ENCODE measurements at places on chromosomes 16 and 17. TPM values are rescaled to one million over a fixed set of nuclear protein-coding genes. Genes with fewer than 3 reads are reported as not detected.

- peak; percentile 76 for DNase-seq
These were observed 831 bp downstream of the RPL13 start for GRCh38 chr16:89561142-89561883.

GRCh38 chr16:64370112-64370511 lies 751.8 kb downstream of the CDH11 start:
- DNase-seq, result no peak

DNA sequence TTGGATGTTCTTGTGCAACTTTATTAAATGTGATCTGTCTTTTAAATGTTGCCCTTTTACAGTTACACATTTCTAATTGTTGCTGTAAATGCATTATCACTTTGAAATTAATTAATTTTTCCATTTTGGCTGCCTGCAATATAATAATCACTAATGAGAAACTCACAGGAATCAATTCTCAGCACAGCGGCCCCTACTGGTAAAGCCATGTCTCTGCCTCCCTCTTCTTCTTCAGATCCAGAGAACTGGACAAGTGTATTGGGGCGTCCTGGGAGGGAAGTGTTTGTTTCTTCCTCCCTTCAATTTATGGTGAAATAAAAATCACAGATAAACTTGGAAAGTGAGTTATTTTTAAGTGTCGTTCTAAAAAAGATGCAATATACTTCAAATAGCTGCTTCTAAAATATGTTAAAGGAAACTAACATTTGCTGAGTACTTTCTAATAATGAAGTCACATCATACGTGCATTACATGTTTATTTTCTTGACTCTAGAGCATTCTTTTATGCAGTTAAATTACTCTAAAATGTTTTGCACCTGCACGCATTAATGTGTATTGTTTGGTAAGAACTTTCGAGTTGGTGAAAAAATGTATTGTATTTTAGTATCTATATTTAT lies 338.0 kb downstream of the WWOX start:
- no peak for DNase-seq

DNA sequence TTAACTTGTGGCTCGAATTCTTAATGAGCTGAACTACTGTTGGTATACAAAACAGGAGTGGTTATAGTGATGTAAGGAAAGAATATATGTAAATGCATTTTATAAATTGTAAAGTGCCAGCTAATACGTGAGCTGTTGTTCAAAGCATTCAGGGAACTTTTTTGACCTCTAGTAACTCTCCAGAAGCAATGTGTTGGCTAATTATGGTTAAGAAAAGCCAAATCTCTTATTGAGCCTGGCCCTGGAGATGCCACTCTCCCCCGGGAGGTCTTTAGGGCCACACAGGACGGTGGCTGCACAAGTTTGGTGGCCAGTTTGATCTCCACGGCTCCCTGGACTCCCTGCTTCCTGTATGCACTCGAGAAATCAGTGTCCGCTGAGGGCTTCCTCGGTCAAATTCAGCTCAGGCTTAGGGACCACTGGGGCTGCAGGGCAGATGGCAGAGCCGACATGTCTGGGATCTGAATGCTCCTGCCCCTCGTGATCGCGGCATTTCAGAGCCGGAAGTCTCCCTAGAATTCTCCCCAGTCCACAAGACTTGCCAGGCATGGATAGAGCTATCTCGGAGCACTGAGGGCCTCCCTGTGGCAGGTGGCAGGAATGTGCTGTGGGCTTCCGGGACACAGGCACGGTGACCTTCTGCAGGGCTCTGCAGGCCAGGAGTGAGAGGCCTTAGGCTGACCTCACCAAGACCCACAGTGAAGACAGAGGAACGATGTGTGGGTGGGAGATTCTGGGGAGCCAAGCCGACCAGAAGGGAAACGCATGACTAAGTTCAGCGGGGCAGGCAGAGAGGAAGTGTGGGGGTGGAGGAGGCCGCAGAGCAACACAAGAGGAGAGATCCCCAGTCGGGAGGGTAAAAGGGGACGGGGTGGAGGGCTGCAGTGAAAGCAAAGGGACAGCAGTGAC lies 18.6 kb upstream of the PITPNM3 start:
- peak; percentile 32 for DNase-seq

DNA sequence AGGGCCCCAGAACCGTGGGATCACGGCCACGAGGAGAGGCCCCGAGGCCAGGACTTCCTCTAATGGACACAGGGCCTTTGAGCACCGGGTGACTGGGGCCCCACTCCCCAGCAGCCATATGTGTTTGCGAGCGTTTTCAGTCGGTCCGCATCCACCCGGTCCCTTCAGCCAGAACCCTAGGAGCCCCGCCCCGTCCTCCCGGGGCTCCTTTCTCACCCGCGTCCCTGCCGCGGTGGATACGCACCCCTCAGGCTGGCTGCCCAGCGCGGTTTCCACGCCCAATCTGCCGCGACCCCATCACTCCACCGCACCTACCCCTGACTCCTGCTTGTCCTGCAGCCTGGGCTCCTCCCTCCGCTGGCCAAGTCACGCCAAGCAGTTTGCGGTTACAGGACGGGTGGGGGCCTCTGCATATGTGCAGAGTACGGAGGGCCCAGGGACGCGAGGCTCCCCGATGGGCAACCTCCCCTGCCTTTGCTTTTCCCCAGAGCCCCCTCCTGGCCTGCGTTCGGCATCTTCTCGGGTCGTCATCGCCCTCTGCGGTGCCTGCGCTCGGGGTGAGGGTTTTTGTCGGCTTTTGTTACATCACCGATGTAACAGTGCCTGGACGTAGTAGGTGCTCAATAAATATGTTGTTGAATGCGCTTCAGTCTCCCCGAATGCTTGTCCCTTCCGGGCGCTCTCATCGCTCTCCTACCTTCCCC lies 1.0 kb upstream of the TTYH2 start:
- no peak for DNase-seq

GRCh38 chr17:82390860-82391435 lies 19.4 kb downstream of the UTS2R start:
- DNase-seq, result no peak

GRCh38 chr16:30921748-30922419 lies 1.5 kb upstream of the FBXL19 start:
- DNase-seq, result peak; percentile 93

- DNase-seq, result no peak
These were observed 228.6 kb upstream of the SDK2 start for GRCh38 chr17:73872816-73873215.

DNA sequence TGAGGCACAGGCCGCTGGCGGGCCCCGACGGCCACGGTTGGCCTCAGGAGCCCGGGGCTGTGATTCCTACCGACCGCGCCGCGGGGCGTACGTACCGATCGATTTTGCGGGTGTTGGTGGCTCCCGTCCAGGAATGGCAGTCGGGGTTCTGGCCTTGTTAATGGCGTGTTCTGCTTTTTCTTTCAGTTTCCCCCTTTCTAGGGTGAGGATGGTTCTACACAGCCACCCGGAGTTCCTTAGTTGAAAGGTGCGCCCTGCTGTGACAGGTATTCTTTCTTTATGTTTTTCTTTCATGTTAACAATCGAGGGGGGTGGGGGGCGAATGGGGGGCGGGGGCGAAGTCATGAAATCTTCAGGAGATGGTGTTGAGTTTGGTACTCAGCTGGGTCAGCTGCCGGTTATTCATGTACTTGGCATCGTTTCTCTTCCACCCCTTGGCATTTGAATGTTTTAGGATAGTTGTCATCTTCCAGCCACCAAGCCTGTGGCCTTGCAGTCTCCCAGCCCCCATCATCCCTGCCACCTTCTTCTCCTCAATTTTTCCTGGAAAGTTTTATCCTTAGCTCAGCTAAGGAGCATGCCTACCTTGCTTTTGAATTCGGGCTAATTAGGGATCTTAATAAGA lies 802 bp downstream of the CYLD start:
- peak; percentile 47 for DNase-seq

- peak; percentile 78 for DNase-seq
These were observed 8.5 kb downstream of the CHTF8 start for GRCh38 chr16:69123910-69124309.

DNA sequence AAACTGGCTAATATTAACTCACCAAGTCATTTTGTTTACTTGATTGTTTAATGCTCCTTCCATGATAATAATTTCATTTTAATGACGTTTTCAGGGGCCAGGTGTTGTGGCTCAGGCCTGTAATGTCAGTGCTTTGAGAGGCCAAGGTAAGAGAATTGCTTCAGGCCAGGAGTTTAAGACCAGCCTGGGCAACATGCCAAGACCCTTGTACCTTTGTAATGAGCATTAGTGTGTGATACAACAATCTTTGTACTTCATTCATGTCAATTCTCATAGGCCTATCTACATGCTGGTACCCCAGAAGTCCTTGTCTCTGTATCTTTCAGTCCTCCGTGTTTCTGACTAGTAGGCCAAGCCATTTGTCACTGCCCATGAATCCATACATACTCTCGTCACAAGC lies 296.9 kb downstream of the ZFHX3 start:
- no peak for DNase-seq

DNA sequence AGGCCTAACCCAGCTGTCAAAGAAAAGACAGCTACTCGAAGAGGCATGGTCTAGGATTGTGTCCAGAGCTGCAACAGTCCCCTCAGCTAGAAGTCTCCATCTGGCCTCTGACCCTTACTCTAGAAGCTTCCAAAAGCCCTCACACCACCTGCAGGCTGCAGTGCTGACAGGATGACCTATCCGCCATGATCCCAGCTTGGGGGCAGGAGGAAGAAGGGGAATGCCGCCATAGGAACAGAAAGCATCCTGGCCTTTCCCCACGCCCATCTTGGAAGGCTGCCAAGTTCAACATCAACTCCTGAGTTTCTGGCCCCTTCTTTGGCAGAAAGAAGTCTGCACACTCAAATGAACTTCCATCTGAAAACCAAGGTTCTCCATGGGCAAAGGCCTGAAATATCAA lies 3.1 kb upstream of the KRT36 start:
- peak; percentile 59 for DNase-seq

DNA sequence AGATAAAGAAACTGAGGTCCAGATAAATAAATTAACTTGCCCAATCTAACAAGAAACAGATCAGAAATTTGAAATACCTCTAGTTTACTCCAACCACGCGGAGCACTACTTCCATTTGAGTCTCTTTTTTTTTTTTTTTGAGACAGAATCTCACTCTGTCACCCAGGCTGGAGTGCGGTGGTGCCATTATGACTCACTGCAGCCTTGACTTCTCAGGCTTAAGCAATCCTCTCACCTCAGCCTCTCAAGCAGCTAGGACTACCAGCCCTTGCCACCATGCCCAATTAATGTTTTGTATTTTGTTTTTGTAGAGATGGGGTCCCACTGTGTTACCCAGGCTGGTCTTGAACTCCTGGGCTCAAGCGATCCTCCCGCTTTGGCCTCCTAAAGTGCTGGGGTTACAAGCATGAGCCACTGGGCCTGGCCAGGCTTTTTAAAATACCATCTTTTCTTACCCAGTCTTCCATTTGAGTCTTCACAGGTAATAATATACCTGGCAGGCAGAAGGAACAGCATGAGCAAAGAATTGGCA lies 3.3 kb upstream of the NACA2 start:
- no peak for DNase-seq

DNA sequence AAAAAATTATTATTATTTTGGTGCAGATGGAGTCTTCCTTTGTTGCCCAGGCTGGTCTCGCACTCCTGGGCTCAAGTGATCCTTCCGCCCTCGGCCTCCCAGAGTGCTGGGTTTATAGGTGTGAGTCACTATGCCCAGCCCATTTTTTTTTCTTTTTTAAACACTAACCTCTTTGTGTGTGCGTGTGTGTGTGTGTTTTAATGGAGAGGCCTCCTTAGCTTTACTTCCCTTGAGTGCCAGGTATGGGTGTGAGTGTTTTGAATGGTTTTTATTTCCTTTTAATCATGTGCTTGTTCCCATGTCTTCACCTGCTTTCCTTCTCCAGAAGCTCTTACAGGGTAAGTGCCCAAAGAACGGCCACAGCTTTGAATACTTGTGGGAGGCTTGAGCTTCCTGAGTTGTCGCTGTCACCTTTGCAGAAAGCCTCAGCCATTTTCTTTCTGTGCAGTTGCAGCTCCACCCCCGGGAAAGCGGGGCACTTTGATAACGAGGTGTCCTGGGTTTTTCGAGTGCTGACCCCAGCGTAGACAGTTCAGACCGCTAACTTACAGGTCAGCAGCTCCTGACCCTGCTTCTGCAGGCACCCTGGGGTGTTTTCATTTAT lies 22.6 kb downstream of the AKAP1 start:
- peak; percentile 77 for DNase-seq

- DNase-seq, result no peak
These were observed 23.6 kb downstream of the USP6 start for GRCh38 chr17:5139458-5139732.

- no peak for DNase-seq
These were observed 74.2 kb downstream of the VPS53 start for GRCh38 chr17:640436-640835.

GRCh38 chr16:68722119-68723024 lies 14.7 kb upstream of the CDH1 start:
- DNase-seq, result peak; percentile 85

DNA sequence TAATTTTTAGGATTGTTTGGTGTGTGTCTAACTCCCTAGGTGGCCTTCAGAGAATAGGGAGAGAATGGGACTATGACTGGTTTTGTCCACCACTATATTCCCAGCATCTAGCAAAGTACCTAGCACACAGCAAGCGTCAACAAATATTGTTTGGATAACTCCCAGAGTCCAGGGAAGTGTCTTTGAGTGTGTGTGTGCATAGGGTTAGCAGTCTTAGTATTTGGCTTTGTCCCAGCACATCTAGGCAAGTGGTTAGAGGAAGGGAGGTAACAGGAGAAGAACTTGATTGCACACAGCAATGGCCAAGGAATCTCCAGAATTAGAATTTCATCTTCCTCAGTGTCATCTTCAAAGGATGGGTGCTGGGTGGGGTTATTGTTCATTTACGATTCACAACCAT lies 385.4 kb upstream of the CDH5 start:
- no peak for DNase-seq

DNA sequence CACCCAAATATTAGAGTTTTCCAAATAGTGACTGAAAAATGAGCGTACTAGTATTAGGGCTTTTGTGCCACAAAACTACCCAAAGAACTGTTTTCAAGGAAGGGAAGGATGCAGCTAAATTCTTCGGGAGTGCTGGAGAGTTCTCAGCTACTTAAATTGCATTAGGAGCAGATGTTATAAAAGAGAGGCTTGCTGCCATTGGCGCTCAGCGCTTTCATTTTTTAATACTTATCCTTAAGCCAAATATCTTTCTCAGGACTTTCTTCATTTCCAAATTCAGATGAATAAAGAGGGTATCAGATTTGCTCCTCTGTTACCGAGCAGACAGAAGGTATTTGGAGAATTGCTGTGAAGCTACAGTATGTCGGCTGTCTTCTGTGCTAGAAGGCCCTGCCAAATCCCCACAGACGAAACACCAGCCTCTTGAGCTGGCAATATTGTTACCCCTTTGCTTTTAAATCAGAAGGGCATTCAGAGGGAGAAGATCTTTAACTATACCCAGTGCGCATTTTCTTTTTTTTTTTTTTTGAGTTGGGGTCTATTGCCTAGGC lies 47.2 kb upstream of the CLEC18A start:
- DNase-seq, result no peak

GRCh38 chr16:85579191-85579590 lies 33.9 kb upstream of the GSE1 start:
- DNase-seq, result no peak

The MT1A gene
- total RNA-seq, result 4.5 TPM

The TNFRSF13B gene
- 1.4 TPM for total RNA-seq

The TRPV3 gene
- 8.6 TPM for total RNA-seq

The CD300C gene
- 0.95 TPM for total RNA-seq

The ABCC11 gene
- 0.32 TPM for total RNA-seq

The PYY gene
- total RNA-seq, result 22.0 TPM

The TMEM204 gene
- 10.3 TPM for total RNA-seq

The OTOP3 gene
- 1.5 TPM for total RNA-seq

The CSNK1D gene
- total RNA-seq, result 189 TPM
